ENCODE measurements at places on chromosomes 6 and 20.

GRCh38 chr20:21395051-21395665, 2.2 kb downstream of the NKX2-4 start:
- no peak for DNase-seq

- DNase-seq = no peak
Measured at GRCh38 chr6:150004101-150004782, 21.1 kb downstream of the RAET1L start.

DNA sequence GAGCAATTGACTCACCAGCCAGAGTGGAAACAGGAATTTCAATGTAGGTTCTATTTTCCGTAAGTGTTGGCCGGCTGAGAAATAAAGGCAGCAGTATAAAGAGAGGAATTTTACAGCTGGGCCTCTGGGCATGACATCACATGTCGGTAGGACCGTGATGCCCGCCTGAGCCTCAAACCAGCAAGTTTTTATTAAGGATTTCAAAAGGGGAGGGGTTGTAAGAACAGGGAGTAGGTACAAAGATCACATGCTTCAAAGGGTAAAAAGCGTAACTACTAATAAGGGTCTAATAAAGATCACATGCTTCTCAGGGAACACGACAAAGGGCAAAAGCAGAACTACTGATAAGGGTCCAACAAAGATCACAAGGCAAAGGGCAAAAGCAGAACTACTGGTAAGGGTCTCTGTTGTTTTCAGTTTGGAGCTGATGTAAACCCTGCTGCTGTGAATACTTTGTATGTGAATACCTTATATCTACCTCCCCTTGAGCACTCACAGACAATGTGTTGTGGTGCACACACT, 9.0 kb upstream of the TULP4 start:
- no peak for DNase-seq

GRCh38 chr20:11063444-11063843, 389.6 kb upstream of the JAG1 start:
- DNase-seq = no peak

DNA sequence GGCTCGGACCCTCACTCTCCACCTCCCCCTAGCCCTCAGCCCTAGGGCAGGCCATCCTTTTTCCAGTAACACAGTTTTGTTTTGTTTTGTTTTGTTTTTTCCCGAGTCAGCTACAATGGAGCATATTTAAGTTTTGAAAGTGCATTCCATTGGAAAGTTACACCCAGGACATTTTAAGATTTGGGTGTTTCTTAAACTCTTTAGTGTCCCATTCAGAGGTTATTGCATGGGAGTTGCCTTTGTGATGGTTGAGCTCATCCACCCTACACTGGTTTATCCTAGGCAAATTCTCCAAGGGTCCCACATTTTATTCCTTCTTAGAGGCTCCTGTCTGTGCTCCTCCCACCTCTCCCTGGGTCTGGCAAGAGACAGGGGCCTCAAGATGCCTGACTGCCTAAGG, 58.9 kb downstream of the THBS2 start:
- DNase-seq = no peak

DNA sequence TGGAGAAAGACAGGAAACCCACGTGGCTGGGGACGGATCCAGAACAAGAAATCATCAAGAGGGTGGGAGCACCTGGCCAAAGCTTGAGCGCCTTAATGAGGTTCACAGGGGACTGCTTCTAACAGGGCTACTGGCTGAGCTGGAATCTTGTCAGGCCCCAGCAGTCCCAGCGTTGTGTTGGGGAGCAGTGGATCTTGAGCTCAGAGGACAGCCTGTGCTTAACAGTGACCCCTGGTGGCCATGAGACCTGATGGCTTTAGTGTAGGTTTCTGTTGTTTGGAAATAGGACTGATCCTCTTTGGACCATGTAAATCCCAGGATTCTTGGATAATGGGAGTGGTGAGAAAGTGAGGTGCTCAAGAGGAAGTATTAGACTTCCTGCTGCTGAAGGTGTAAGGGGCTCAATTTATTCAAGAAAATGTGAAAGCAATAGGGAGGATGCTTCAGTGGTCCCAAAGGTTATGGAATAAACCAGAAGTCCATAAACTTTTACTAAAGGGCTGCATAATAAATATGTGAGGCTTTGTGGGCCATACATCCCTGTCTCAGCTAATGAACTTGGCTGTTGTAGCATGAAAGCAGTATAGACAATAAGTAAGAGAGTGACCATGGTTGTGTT, 216.2 kb downstream of the NFATC2 start:
- no peak for DNase-seq

Measured in NCI-H1436 treated with DMSO at 0.1 percent for 48 hours (cell line).